Activated B cell treated with CpG ODN at 0.5 μM for 24 hours (primary cell): ENCODE measurements at places on chromosomes 3 and 15. TPM values are rescaled to one million over a fixed set of nuclear protein-coding genes. Genes with fewer than 3 reads are reported as not detected.

The HRG gene
- not detected in 2 replicates for total RNA-seq

The ACVR2B gene
- 1.4 TPM in 2 replicates for total RNA-seq

The RARB gene
- not detected in 2 replicates for total RNA-seq

The IRAK2 gene
- total RNA-seq, result 8.6 and 8.8 TPM in 2 replicates

The MLH1 gene
- total RNA-seq, result 45.8 and 46.2 TPM in 2 replicates
